ENCODE measurements at places on chromosomes 13 and 19. TPM values are rescaled to one million over a fixed set of nuclear protein-coding genes. Genes with fewer than 3 reads are reported as not detected.

DNA sequence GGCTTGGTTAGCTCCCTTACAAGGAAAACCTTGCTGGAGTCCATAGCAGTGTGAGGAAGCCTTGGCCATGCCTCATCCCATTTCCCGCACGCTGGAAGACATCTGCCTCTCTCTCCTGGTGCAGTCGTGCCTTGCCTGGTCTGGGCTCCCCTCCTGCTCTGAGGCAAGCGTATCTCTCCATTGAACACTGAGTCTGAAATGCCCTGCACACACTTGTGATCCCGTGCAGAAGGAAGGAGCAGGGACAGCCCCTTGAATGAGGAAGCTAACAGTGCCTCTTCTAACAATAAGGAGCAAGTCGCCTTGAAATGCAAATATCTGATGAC, 407 bp upstream of the ZNF440 start:
- no peak for DNase-seq

The GRK1 gene
- 0.45 TPM for polyA plus RNA-seq

DNA sequence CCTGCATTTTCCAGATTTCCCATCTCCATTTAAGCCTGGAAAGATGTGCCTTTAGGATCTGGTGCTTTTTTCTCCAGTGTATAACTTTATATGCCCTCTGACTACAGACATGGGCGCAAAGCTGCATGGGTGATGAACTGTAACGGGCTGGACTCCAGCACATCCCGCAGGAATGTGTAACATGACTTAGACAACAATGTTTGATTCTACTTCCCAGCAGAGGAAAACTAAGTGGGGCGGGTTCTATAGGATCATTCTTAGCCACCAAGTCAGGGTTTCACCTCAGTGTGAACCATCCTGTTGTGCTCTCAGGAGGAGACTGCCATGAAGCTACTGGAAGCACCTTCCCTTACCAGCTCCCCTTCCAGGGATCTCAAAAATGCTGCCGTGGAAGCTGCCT, 93.2 kb upstream of the SERP2 start:
- no peak for DNase-seq

The PSG2 gene
- 0.27 TPM for polyA plus RNA-seq

The CRLF1 gene
- 6.4 TPM for polyA plus RNA-seq

The PLIN5 gene
- polyA plus RNA-seq: not detected

DNA sequence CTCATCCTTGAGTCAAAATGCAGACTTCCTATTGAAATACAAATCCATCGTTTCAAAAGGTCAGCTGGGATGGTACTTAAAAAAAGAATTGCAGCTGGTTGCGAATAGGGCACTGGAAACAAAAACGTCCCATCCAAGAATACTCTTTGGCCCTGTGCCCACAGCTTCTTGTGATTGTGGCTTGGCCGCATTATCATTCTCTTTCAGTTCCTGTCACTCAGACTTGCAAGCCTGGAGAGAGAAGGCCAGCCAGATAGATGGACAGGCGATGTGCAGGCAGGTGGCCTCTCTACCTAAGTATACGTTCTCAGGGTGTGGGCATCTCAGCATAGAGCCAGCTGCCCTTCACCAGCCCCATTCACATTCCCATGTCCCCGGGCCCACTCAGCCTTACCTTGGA, 208.5 kb upstream of the ZNF536 start:
- DNase-seq: no peak

DNA sequence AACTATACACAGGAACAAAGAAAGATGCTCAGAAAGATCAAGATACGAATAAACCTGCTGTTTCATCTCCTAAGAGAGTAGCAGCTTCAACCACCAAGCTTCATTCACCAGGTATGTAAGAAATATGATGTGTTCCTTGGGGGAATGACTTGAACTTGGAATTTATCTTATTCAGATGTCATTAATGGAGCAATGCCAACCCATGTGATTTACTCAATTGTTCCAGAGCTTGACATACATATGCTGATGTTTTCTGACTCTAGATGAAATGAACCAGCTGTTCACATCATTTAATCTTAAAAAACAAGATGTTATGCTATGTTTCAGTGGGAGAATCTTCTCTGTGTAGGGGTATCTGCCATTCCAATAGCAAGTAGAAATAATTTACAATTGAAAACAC, 270.9 kb downstream of the SLC7A1 start:
- peak; percentile 31 for DNase-seq

The LIG4 gene
- polyA plus RNA-seq: 11.2 TPM

The ZNF709 gene
- polyA plus RNA-seq: 4.1 TPM

DNA sequence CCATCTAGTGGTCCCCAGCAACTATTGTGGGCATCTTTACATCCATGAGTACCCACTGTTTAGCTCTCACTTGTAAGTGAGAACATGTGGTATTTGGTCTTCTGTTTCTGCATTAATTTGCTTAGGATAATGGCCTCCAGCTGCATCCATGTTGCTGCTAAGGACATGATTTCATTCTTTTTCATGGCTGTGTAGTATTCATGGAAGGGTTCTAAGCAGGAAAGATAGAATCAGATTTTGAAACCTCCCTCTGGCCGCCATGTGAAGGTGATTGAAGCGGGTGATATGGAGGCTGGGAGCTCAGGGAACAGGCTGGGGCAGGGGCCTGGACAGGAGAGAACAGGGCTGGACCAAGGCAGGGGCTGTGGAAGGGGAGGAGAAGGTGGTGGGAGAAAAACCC, 20.1 kb downstream of the LTBP4 start:
- no peak for DNase-seq

GRCh38 chr19:32651729-32652140, 23.2 kb downstream of the ANKRD27 start:
- DNase-seq: no peak

GRCh38 chr13:28630869-28631268, 28.1 kb upstream of the POMP start:
- DNase-seq: no peak
